ENCODE measurements at places on chromosomes 5 and 9.
A peak's percentile ranks its signal among the peaks of the same experiment; 100 is the strongest.

DNA sequence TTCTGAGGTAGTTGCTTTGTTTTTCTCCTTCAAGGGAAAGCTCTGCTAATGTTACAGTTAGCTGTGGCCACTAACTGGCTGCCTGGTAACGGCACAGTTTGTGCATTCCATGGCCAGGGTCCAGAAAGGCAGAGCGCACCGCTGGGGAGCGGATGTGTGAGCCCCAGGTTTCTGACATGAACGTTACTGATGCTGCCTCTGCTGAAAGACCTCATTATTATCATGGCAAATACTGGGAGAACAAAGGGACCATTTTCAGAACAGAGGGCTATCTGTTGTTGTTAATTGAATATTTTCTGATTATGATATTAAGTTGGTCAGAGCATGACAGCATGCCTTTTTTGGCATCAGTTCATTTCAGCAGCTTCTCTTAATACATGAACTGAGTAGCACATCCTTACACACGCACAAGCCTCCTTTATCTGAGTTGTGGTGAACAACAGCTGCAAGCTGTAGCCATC, 134.1 kb downstream of the NUDT12 start:
- no peak for DNase-seq

DNA sequence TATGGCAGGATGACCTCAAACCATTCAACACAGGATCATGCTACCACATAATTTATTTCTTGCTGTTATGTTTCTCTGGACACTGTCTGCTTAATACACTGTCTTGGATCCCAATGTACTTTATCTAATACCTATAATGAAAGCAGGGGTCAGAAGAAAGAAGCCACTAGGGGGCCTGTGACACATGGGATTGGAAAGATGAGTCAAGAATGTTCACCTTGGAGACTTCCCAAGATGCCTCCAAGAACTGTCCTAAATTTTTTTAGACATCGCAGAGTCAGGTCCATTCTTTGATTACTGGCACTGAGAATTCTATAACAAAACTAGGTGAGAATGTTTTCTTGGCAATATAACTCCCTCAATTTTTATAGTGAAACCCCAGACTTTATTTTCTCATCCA, 305.8 kb upstream of the SMARCA2 start:
- DNase-seq = no peak

- no peak for DNase-seq
Measured at GRCh38 chr5:17024686-17025180, 88.6 kb upstream of the MYO10 start.

- no peak for DNase-seq
Measured at GRCh38 chr5:115666023-115666422, 40.2 kb upstream of the TMED7 start.

- DNase-seq = no peak
Measured at GRCh38 chr5:38621840-38622437, 65.5 kb upstream of the LIFR start.

DNA sequence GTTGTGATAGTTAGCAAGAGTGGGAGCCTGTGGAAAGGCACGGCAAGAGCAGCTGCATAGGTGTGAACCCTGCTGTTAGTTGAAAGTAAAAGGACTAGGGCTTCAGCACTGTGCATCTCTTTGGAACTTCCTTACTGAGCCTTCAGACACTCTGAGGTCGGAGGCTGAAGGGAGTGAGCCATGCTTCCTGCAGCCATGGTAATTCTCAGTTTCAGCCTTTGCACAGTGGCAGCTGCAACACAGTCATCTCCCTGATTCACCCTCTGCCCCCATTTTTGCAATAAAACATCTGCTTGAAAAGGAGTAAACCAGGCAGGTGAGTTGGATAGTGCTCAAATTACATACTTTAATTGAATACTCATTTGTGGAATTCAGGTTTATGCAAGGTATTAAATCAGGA, 6.5 kb upstream of the TLE4 start:
- peak; percentile 78 for DNase-seq

DNA sequence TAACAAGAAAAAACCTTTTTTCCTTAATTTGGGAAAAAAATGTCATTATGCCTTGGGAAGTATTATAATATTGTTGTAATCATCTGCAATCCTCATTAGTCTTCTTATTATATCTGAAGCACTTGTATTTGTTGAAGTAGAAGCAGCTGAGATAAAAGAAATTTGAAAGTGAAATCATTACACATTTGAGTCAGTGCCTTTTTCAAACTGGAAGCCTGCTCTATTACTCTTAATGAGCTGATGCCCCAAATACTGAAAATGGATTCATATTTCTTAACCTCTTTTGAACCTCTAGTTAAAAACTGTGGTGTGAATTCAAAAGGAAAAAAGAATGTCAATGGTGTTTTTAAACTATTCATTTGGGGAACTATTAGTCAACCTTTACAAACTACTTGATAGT, 1027.7 kb downstream of the NR2F1-AS1 start:
- DNase-seq = no peak

GRCh38 chr5:160420331-160420610, 1.4 kb upstream of the PTTG1 start:
- DNase-seq = no peak

GRCh38 chr9:100011062-100011681, 87.6 kb downstream of the ERP44 start:
- DNase-seq = no peak

- no peak for DNase-seq
Measured at GRCh38 chr9:10008101-10008799, 604.6 kb downstream of the PTPRD start.

GRCh38 chr5:61450493-61451279, 118.6 kb downstream of the ZSWIM6 start:
- no peak for DNase-seq

- no peak for DNase-seq
Measured at GRCh38 chr9:77949751-77950436, 81.7 kb downstream of the GNAQ start.

- no peak for DNase-seq
Measured at GRCh38 chr5:169190849-169191248, 110.1 kb downstream of the SLIT3 start.

DNA sequence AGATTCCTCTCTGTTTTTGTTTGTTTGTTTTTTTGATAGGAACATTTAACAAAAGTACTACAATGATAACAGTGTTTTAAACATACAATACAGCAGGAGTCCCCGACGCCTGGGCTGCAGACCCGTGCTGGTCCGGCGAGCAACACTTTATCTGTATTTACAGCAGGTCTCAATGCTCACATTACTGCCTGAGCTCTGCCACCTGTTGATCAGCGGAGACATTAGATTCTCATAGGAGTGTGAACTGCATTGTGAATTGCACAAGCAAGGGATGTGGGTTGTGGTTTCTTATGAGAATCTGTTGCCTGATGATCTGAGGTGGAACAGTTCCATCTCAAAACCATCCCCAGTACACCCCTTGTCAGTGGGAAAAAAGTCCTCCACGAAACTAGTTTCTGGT, 1068.5 kb upstream of the CDH10 start:
- no peak for DNase-seq

- DNase-seq = no peak
Measured at GRCh38 chr5:9169557-9169902, 376.3 kb downstream of the SEMA5A start.

Data from epithelial cell of prostate (primary cell).